Stimulated activated CD8-positive, alpha-beta memory T cell treated with anti-CD3 and anti-CD28 coated beads, Interleukin-15, amount 100 ng/mL, for 1 hour (primary cell): ENCODE measurements at places on chromosomes 13 and 19.

- DNase-seq, result no peak
These were observed 32.1 kb downstream of the CYP4F22 start for GRCh38 chr19:15540435-15540834.

DNA sequence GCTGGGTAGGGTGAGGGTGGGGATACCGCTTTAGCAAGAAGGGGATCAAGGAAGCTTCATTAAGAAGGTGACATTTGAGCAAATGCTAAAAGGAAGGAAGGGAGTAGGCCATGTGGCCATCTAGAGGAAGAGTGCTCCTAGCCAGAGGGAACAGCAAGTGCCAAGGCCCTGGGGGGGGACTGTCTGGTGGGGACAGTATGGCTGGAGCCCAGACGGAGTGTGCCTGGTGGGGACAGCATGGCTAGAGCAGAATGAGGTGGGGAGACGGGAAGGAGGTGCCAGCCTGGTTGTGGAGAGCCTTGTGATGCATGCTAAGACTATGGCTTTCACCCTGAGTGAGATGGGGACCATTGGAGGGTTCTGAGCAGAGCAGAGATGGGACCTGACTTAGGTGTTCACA is 2.1 kb upstream of the TGFB1 start:
- DNase-seq, result no peak

DNA sequence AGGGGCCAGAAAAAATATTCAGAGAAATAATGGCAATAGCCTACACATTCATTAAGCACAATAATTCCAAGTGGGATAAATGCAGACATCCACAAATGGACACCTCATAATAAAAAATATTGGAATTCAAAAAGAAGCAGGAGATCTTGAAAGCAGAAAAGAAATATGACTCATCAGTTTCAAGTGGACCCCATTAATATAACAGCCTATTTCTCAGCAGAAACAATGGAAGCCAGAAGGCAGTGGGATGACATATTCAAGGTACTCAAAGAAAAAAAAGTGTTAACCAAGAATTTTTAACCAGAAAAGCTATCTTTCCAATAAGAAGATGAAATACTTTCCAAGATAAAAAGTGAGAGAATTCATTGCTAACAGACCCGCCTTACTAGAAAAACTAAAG is 48.4 kb upstream of the CYP2A13 start:
- DNase-seq, result no peak

GRCh38 chr13:33994198-33994597 is 176.2 kb downstream of the RFC3 start:
- no peak for DNase-seq

- DNase-seq, result peak; percentile 40
These were observed at the start of gene BTBD2 for GRCh38 chr19:2015608-2015950. Gene BTBD2, minus strand, starts transcription at chr19:2015714. Its CDS starts 11 bp downstream, at chr19:2015703.

DNA sequence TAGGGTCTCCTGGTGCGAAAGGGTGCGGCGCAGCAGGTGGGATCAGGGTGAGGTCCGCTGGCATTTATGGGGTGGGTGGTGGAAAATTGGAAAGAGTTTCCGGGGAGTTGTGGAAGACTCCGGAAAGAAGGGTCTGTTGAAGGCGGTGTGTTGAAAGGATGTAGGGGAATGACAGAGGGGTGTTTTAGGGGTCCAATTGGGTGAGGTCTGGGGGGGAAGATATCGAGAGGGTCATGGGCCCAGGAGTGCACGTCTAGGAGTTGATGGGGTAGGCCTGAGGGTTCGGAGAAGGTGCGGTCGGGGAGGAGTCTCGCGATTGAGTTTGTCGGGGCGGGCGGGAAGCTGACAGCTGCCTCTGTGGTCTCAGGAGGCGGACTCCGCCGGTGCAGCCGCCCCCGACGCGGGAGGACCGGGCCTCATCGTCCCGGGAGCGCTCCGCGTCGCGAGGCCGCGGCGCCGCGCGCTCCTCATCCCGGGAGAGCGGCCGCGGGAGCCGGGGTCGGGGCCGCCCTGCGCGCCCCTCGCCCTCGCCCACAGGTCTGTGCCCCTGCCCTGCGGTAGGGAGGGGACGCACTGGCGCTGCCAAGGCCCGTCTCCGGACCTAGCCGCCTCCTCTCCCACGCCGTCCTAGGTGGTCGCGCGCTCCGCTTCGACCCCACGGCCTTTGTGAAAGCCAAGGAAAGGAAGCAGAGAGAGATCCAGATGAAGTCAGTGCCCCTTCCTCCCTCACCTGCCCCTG is 7.0 kb downstream of the PGLYRP1 start:
- DNase-seq, result no peak

DNA sequence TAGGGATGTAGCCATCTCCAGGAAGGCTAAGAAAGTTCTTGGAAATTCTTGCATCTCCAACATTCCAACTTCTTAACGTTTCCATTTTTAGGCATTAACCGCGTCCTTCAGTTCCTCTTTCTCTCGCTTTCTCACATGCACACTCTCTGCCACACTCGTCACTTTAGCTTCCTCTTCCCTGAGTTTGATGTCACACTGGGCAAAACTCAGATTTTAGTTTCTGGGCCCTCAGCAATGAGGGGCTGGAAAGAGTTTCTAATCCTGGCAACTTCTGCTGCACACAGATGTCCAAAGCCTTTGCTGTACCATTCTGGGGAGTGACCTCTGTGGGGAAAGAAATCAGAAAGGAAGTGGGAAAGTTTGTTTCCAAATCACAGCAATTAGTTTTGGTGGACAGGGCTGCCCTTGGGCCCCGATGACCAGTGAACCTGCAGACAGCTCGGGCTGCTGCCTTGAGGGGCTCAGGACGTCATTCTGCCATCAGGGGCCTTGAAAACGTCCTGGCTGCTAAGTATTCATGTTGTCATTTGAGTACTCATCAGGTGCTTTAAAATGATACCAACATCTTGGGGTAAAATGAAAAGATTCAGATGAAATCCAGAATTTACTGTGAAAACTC is 89.3 kb downstream of the KL start:
- no peak for DNase-seq
